Thymus (tissue), 14 donors: ENCODE measurements at places on chromosomes 3 and 15. TPM values are rescaled to one million over a fixed set of nuclear protein-coding genes. Genes with fewer than 3 reads are reported as not detected.

DNA sequence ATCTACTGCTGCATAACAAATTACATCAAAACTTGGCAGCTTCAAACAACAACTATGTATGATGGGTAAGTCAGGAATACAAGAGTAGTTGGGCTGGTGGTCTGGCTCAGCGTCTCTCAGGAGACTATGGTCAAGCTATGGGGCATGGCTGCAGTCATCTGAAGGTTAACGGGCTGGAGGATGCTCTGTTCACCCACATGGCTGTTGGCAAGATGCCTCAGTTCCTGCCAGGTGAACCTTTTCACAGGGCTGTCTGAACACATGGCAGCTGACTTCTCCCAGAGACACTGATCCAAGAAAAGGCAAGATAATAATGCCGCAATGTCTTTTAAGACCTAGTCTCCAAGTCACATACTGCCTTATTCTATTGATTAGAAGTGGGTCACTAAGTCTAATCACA is 63.7 kb downstream of the GPR176 start:
- DNase-seq = no peak

DNA sequence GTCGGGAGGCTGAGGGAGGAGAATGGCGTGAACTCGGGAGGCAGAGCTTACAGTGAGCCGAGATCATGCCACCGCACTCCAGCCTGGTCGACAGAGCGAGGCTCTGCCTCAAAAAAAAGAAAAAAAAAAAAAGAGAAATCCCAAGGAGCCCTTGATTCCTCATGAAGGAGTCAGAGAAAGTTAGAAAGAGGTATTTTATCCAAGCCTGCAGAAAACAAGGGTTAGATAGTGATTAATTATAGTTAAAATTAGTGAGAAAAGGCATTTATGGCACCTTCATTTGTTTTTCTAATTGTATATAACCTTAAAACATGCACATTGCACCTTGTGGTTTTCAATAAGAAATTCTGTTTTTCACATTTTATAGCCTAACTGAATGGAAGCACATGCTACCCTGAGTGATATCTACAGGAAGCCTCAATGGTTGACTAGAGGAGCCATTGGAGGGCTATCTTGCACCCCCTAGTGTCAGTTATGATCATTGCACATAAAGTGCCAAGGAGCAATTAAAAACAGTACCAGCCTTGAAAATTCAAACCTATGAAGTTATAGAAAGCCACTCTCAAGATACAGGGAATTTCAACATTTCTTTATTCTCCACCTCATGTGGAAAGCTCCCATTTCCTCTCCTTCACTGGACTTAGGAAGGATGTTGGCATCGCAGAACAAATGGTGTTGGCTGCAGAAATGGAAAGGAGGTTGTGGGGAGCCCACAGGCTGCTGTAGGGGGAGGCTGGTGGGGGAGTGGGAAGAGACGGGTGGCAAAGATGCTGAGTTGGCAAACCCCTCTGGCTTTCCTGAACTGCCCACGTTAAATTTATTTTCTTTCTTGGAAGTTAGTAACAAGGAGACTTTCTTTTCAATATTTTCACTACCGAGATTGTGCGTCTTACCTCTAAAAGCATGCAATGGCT is 48.5 kb downstream of the ITGA11 start:
- no peak for DNase-seq

GRCh38 chr3:27990324-27990723 is 251.1 kb upstream of the CMC1 start:
- DNase-seq = no peak

DNA sequence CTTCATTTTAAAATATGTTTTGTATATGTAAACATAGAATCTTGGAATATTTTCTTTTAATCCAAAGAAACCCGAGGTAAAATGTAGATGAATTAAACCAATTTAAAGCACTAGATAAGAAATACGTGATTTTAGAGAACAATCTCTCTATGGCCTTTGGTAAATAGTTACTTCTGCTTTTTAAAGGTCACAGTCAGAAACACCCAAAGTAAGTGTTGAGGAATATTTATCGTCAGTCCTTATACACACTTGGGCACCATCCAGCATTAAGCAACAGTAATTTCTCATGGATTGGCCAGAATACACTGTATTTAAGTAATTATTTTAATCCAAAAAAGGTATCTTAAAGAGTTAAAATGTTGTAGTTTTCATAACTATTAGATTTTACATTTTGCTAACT is 713.2 kb downstream of the NLGN1 start:
- no peak for DNase-seq

- DNase-seq = no peak
Measured at GRCh38 chr15:60649845-60650548, 171.1 kb upstream of the ICE2 start.

- DNase-seq = no peak
Measured at GRCh38 chr3:117633207-117633606, 923.6 kb downstream of the TUSC7 start.

DNA sequence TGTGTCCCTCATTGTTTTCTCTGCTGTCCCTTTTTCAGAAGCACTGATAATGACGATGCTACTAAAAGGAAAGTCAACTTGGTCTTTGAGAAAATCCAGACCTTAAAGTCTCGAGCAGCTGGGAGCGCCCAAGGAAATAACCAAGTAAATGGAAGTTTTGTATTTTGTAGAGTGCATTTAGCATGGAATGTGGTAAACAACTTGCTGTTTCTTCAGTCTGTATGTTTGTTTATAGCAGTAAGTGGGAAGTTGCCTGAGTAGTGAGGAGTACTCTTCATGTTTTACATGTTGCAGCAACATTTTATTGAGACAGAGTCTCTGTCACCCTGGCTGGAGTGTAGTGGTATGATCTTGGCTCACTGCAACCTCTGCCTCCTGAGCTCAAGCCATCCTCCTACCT is 66.0 kb downstream of the CGNL1 start:
- no peak for DNase-seq

- DNase-seq = no peak
Measured at GRCh38 chr3:5198313-5198677, 10.8 kb downstream of the EDEM1 start.

DNA sequence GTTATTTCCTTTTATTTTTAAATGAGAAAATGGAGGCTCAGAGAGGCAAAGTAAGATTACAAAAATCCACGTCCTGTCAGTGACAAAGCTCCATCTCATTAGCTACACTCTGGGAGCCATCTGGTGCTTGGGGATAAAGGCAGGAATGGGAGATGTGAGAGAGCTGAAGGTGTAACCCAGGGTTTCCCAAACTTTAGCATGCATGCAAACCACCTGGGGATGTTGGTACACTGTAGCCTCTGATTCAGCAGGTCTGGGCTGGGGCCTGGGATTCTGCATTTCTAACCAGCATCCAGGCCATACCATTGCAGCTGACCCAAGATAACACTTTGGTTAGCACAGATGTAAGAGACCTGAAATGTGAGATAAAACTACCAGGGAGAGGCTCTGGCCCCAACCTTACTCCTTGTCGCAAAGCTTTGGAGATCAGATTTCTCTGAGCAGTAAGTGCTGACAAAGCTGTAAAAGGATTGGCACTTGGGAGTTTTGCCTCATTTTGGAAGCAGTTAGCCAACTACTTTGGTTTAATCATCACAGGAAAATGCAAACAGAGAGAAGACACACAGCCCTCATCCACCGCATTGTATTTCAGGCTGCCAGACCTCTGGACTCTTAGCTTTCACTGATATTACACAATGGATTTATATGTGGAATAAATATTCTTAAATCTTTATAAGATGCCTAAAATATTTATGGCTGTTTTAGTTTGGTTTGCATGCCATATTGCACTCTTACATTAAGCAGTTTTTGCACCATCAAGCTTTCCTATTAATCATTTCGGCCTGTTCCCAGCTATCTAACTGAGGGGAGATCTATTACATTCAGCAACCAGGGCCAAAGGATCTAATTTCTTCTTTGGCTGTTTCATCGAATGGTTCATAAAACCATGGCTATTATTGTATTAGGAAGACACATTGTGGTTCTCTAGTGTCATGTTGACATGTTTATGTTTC is 263.0 kb downstream of the EBLN2 start:
- no peak for DNase-seq

GRCh38 chr15:44101944-44102343 is 93.1 kb downstream of the FRMD5 start:
- DNase-seq = no peak

GRCh38 chr3:129325383-129325782 is 46.7 kb downstream of the HMCES start:
- DNase-seq = no peak

- no peak for DNase-seq
Measured at GRCh38 chr3:98777801-98778220, 14.7 kb downstream of the ST3GAL6 start.

GRCh38 chr15:95226835-95227234 is 995.5 kb downstream of the MCTP2 start:
- no peak for DNase-seq

DNA sequence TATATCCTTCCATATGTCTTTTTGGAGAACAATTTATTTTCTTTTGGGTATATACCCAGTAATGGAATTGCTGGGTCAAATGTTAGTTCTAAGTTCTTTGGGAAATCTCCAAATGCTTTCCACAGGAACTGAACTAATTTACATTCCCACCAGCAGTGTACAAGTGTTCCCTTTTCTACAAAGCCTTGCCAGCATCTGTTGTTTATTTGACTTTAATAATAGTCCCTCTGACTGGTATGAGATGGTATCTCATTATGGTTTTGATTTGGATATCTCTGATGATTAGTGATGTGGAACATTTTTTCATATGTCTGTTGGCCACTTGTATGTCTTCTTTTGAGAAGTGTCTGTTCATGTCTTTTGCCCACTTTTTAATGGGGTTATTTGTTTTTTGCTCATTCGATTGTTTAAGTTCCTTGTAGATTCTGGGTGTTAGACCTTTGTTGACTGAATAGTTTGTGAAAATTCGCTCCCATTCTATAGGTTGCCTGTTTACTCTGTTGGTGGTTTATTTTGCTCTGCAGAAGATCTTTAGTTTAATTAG is 48.4 kb downstream of the TMEM45A start:
- DNase-seq = no peak

- DNase-seq = no peak
Measured at GRCh38 chr15:83843471-83843871, 189.5 kb downstream of the ADAMTSL3 start.

DNA sequence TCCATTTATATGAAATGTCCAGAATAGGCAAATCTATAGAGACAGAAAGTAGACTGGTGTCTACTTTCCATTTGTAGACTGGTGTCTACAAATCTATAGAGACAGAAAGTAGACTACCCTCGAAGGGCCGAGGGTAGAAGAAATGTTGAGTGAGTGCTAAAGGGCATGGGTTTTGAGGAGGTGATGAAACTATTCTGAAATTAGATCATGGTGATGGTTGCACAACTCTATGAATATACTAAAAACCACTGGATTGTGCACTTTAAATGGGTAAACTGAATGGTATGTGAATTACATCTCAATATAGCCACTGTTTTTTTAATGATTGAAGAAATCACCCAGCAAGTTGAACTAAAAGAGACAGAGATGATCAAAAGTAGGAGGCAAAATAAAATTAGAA is 27.9 kb downstream of the TP53BP1 start:
- no peak for DNase-seq

GRCh38 chr3:177640319-177640965 is 443.2 kb upstream of the TBL1XR1 start:
- no peak for DNase-seq

DNA sequence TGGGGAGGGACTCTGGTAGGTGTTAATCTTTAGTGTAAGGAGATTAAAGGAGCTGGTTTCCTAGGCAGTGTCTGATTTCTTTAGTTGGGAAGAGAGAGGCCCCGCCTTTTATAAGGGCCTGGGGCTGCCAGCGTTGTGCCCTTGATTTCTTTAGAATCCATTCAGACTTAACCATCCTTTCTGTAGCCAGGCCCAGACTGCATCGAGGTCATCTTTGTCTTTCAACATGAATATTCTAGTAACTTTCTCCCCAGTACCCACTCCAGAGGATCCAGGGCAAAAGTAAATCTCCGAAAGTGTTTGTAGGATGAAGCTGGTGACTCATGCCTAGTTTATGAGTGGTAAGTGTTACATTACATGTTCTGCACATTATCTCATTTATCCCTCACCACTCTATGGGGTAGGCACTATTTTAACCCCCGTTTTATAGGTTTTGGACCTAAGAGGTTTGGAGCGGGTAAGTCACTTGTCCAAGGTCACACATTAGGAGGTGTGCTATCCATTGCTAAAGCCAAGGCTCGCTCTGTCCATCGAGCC is 11.8 kb upstream of the USP3 start:
- no peak for DNase-seq

- no peak for DNase-seq
Measured at GRCh38 chr3:170419557-170420087, 954 bp downstream of the CLDN11 start.

GRCh38 chr3:177973241-177973840 is 562.9 kb upstream of the KCNMB2 start:
- DNase-seq = no peak

GRCh38 chr3:126357295-126358037 is at the start of gene KLF15:
TSS of gene KLF15 (minus strand) at chr3:126357408. CDS start at chr3:126352922, 4,486 bp downstream.
- peak; percentile 71 for DNase-seq

GRCh38 chr15:40151991-40152390 is 8.9 kb upstream of the BUB1B start:
- no peak for DNase-seq

The LRRC2 gene
- 2.5 TPM for total RNA-seq

The HYAL1 gene
- 0.09 TPM for total RNA-seq

The NME9 gene
- total RNA-seq = 0.42 TPM

The TM4SF1 gene
- 12.9 TPM for total RNA-seq

The UNC13C gene
- 1.7 TPM for total RNA-seq

The SLITRK3 gene
- total RNA-seq = 0.14 TPM

The CELSR3 gene
- 0.38 TPM for total RNA-seq

The GCNT3 gene
- total RNA-seq = 1.1 TPM

The NR1I2 gene
- 0.14 TPM for total RNA-seq

The PAQR5 gene
- 0.14 TPM for total RNA-seq

The DYNLT2B gene
- 23.9 TPM for total RNA-seq

The TMEM158 gene
- total RNA-seq = 0.66 TPM

The SPESP1 gene
- 3.7 TPM for total RNA-seq

The CLDN16 gene
- 0.52 TPM for total RNA-seq
